Left lung (tissue), 14 donors: ENCODE measurements at places on chromosomes 2 and 18. TPM values are rescaled to one million over a fixed set of nuclear protein-coding genes. Genes with fewer than 3 reads are reported as not detected.

The COMMD1 gene
- total RNA-seq = 35.9 TPM

The GRHL1 gene
- total RNA-seq = 4.7 TPM

The MEP1B gene
- total RNA-seq = not detected

The ASB18 gene
- not detected for total RNA-seq

The DES gene
- 32.0 TPM for total RNA-seq

The CAPN14 gene
- 0.23 TPM for total RNA-seq

The MAPRE2 gene
- 37.5 TPM for total RNA-seq

The SCN3A gene
- total RNA-seq = 1.3 TPM

The TSHZ1 gene
- 20.2 TPM for total RNA-seq

The LRATD1 gene
- total RNA-seq = 7.1 TPM

The MTCL1 gene
- total RNA-seq = 7.3 TPM

The CIB4 gene
- total RNA-seq = not detected

The SERPINB12 gene
- total RNA-seq = not detected

The RAD51AP2 gene
- not detected for total RNA-seq

The REG1B gene
- not detected for total RNA-seq

The AKAIN1 gene
- total RNA-seq = not detected

The SLC4A5 gene
- total RNA-seq = 2.0 TPM

The STON1 gene
- 17.6 TPM for total RNA-seq

The TUBB8B gene
- total RNA-seq = not detected

The RNF125 gene
- total RNA-seq = 4.3 TPM

The NXPH2 gene
- not detected for total RNA-seq

The LYG2 gene
- not detected for total RNA-seq

The FAM237A gene
- total RNA-seq = not detected

The GCA gene
- total RNA-seq = 92.2 TPM
